Astrocyte (in vitro differentiated cells and primary cell): ENCODE measurements at places on chromosomes 5 and 9. TPM values are rescaled to one million over a fixed set of nuclear protein-coding genes. Genes with fewer than 3 reads are reported as not detected.

GRCh38 chr9:72592502-72593403, 71.3 kb downstream of the TMC1 start:
- DNase-seq: peak; percentile 36

DNA sequence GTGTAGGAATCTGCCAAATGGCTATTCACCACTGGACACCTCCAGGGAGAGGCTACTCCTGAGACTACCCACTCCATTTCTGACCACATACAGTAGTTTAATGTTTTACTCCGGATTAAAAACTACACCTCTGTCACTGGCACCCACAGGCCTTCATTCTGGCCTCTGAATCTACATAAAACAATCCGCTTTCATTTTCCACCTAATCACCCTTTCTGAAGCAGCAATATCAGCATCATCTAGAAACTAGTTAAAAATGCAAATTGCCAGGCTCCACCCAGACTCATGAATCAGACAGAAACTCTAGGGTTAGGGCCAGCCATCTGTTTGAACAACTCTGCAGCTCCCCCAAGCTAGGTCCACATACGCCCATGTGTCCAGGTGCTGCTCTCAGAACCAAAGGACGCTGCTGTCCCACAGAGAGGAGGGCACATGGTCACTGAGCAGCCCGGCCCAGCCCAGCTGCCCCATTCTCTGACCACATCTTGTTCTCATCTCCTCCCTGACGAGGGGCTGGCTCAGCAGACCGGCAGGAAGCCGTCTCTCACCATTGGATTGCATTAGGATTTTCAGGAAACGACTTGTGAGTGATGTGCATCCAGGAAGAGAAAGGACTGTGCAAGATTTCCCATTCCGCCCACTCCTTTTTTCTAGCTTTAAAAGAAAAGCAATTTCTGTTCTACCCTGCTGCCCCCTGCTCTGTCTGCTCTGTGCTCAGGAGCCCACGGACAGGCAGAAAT, 34.7 kb downstream of the ADAM19 start:
- peak; percentile 83 for DNase-seq

- no peak for DNase-seq
These were observed 170.2 kb upstream of the PAPPA start for GRCh38 chr9:115983366-115983765.

- DNase-seq: no peak
These were observed 112.7 kb upstream of the CLINT1 start for GRCh38 chr5:157971571-157972216.

- no peak for DNase-seq
These were observed 164.4 kb downstream of the DAB2IP start for GRCh38 chr9:121815546-121816448.

DNA sequence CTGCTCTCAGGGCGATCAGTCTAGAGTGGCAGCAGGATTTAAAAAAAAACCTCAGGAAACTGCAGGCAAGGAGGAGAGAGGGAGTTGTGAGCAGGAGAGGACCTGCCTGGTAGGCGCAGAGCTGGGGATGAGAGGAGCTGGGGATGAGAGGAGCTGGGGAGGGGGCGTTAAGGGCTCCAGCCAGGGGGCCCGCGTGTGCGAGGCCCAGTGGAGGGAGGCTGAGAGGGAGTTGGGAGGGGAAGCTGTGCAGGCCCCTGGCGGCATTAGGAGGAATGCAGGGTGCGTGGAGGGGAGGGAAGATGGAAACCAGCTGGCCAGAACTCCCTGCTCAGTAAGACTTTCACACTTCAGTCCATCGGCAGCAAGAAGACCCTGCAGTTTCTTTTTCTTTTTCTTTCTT, 45.2 kb upstream of the HMCN2 start:
- no peak for DNase-seq

GRCh38 chr5:54692631-54693030, 175.1 kb downstream of the SNX18 start:
- DNase-seq: no peak

GRCh38 chr5:140202078-140202477, 27.1 kb downstream of the CYSTM1 start:
- DNase-seq: peak; percentile 51

DNA sequence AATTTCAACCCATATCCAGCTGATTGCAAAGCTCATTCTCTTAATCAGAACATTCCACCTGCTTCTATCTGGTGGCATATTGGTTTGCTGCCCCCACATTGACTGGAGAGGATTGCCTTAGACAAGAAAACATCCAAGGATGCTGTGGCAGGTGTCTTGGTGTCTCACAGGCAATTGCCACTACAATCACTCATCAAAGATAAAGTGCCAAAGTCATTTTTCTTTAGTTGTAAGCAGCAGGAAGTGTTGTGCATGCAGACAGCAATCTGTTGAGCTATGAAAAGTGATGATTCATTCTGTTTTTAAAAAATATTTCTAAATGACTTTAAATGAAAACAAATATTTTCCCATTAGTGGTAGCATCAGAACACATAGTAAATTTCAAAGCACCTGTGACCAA, 53.9 kb downstream of the CDH6 start:
- no peak for DNase-seq

DNA sequence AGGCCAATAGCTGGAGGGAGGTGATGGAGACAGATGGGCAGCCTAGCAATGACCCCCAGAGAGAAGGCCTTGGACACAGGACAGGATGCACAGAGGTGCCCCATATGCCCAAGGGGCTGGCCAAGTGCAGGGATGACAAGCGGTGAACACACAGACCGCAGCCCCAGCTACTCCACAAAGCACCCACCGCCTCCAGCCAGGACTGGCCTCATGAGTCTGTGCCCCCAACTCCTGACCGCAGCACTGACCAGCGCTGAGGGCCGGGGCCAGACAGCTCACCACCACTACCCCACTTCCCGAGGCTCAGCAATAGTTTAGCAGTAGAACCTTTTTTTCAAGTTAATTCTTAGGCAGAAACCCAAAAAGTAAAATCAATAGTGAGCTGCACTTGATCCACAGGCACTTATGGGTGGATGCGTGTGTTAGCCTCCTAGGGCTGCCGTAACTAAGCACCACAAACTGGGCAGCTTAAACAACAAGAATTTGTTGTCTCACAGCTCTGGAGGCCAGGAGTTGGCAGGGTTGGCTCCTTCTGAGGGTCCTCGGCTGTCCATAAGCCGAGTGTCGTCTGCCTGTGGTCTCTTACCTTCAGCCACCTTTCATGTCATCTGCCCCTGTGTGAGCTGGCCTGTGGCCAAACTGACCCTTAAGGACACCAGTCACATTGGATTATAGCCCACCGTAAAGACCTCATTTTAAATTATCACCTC, 14.1 kb downstream of the ROR2 start:
- DNase-seq: no peak

GRCh38 chr9:116466271-116467235, 220.6 kb upstream of the TRIM32 start:
- no peak for DNase-seq

- no peak for DNase-seq
These were observed 54.7 kb downstream of the GADD45G start for GRCh38 chr9:89659473-89659872.

DNA sequence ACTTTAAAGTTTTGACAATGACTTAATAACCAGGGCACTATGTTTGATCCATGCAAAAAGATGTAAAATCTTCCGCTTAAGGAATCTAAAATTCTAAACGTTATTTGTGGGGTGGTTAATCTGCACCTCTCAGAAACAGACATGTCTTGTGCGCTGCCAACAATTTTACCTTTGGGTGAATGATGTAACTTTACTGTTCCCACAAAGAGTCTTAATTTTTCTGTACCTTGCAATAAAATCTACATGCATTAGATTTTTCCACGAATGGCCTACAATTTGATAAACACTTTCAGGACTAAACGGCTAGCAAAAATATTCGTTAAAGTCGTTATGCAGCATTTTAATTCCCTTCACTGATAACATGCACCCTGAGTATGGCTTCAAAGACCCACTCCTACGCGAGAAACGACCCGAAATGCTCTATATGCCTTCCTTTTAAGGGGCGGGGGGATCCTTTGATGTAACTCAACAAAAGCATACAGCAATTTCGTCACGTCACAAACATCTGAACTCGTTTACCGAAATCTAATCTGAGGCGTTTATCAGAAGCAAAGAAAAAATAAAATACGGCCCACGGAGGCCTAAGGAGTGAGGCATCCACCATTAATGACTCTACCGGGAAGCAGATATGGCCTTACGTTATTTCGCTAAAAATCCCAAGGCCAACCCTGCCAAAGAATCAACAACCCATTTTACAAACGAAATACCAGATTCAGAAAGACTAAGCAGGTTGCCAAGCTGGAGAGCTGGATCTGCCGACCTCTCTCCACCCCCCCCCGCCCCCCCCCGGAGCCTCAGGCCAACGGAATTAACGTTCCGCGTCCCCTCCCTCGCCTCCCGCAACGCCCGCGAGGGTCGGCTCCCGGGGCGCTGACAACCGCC, 621 bp downstream of the AK6 start:
- DNase-seq: peak; percentile 54

DNA sequence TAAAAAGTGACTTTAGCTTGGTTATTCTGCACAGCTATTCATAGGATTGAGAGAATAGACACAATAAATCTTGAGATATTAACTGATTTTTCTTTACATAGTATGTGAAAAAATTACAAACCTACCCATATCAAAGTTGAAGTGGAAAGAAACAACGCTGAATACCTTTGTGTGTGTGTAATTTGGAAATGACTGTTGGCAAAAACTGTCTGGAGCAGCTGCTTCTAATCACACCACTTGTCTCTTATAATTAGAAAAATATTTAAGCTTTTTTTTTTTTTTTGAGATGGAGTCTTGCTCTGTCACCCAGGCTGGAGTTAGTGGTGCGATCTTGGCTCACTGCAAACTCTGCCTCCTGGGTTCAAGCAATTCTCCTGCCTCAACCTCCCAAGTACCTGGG, 110.8 kb upstream of the POC5 start:
- no peak for DNase-seq

GRCh38 chr5:14400085-14400484, 181.5 kb upstream of the OTULINL start:
- peak; percentile 89 for DNase-seq

DNA sequence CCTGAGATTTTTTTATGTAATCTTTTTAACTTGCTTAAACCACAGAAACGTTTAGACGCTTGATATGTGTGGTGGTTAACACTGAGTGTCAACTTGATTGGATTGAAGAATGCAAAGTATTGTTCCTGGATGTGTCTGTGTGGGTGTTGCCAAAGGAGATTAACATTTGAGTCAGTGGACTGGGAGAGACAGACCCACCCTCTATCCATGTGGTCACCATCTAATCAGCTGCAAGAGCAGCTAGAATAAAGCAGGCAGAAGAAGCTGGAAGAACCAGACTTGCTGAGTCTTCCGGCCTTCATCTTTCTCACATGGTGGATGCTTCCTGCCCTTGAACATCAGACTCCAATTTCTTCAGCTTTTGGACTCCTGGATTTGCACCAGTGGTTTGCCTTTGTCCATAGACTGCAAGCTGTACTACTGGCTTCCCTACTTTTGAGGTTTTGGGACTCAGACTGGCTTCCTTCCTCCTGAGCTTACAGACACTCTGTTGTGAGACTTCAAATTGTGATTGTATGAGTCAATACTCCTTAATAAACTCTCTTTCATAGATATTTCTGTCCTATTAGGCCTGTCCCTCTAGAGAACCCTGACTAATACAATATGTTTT, 816.0 kb upstream of the CDH9 start:
- DNase-seq: peak; percentile 28

DNA sequence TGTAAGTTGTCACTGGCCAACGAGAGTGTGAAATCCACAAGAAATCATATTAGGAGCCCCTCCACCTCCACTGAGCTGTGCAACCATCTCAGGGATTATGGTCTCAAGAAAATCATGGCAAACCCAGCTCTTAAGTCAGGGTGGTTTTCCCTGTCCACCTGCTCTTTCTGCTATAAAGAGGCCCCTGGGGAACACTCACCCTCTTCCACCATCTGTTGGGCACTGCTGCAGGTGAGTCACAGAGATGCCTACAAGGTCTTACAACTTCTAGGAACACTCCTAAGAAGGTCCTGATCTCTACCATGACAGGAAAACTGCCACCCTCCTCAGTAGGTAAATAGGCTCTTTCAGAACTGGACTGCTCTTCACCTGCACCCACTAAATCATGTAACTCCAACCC, 61.8 kb downstream of the DRD1 start:
- no peak for DNase-seq

DNA sequence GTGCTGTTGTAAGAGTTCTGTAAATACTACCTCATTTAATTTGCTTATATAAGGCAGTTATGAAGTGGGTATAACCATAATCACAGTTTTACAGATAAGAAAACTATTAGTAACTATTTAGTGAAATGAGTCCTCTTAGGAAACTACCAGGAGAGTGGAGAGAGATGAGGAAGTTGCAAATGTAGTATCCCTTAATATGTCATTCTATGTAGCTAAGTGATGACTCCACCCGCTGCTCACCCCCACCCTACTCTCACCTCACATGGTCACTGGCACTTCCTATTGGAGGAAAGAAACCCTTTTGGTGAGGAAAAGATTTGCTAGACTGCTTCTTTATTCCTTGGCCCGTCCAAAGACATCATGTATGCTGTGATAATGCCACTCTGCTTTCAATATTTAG, 241.8 kb upstream of the SLC24A2 start:
- no peak for DNase-seq

DNA sequence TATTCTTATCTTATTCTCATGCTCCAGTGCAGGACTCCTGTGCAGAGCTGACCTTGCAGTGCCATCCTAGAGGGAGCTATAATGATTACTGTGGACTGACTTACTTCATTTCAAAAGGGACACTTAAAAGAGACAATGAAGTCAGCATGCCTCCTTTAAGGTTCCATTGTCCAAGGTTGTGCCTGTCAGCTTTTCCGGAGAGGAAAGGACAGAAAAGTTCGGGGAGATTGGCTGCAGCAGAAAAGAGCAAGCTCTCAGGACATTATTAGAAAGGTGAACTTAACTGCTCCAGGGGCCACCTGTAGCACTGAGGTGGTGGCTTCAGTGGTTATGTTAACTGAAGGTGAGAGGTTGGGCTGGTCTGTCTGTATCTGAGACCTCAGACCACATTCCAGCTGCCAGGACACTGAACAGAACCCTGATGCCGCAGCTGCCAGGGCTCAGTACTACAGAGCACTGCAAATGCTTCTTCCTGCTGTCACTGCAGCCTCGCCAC, 112.9 kb downstream of the ST8SIA4 start:
- no peak for DNase-seq

- DNase-seq: no peak
These were observed 79.3 kb downstream of the CACNA1B start for GRCh38 chr9:137956688-137957385.

DNA sequence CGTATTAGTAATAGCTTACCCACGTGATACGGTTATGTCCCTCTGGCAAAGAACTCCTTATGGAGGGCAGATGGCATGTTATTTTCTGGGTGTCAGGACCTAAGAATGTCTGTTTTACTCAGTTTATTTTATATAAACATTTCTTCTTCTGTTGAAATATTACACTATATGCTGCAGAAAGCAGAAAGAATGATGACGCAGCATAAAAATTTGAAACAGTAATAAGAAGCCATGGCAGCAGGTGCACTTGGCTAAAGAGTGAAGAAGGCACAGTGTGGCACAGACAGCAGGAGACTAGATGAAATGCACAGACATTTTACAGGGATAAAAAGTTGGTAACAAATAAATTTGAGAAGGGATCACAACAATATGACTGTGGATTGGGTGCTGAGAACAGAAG, 46.3 kb upstream of the CDH10 start:
- no peak for DNase-seq

Gene SLC6A7
- not detected in 2 replicates for total RNA-seq

Gene CD14
- total RNA-seq: 0.16 and 0.34 TPM in 2 replicates

Gene PCDHA11
- 4.9 and 5.8 TPM in 2 replicates for total RNA-seq

Gene GHR
- 1.9 and 2.3 TPM in 2 replicates for total RNA-seq

Gene RPP25L
- 13.9 TPM in 2 replicates for total RNA-seq

Gene TMEM203
- 28.7 and 30.9 TPM in 2 replicates for total RNA-seq

Gene HSD17B4
- total RNA-seq: 82.8 and 108 TPM in 2 replicates

Gene UBQLN1
- total RNA-seq: 99.3 and 102 TPM in 2 replicates

Gene TMEM232
- total RNA-seq: 1.4 and 1.7 TPM in 2 replicates

Gene SNAPC4
- 13.8 and 18.6 TPM in 2 replicates for total RNA-seq
